ENCODE measurements at places on chromosomes 12 and 14.

- DNase-seq: peak; percentile 4
Measured at GRCh38 chr14:94451826-94452225, 774 bp downstream of the SERPINA11 start.

GRCh38 chr12:6946033-6946919 is 2.5 kb downstream of the C12orf57 start:
- peak; percentile 39 for DNase-seq

- no peak for DNase-seq
Measured at GRCh38 chr14:98962118-98962517, 309.9 kb downstream of the BCL11B start.

DNA sequence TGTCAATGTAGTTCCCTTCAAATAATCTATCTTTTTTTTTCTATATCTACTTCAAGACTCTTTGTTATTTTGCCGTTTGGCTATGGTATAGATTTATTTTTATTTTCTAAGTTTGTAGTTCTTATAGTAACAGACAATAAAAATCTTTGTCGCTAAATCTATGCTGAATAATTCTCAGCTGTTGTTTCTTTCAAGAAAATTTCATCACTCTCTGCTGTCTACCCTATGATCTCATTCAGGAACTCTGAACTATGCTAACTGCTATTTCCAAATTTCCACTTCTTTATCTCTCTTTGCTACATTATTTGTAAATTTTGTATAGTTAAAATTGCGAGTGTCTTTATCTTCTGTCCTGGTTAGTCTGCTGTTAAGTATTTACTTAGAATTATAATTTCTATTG is 353.6 kb downstream of the LRFN5 start:
- no peak for DNase-seq

DNA sequence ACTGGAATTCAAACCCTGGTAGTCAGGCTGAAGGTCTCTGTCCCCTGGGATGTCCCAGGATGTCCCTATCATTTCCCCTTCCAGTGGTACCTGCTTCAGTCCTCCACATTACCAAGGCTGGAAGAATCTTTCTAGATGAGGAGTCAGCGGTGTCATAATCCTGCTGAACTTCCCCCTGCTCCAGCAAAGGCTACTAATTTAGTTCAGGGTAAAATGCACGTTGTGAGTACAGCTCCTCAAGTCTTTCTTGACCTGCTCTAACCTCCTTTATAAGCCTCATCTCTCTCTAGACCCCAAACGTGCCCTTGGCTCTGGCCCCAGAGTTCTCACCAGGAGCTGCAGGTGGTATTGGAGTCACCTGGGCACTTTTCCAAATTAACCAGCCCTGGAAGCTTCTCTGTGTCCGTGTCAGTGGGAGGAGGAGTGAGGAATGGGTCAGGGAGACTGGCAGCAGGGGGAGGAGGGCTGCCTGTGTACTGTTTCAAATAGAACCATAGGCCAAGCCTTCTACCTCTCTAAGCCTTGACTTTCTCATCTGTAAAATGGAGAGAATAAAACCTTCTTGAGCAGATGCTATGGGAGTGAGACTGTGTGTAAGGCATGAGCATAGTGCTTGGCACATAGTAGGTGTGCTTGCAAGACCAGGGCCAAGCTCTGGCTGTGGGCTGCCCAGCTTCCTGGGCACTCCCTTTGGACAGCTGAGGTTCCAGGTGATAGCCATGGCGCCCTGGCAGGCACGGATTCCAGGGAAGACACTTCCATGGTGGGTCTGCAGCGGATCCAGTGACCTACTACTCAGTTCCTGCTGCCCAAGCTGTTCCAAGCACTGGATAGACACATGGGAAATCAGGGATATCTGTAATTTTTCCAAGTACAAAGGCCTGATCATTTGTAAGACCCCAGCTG is 24.5 kb downstream of the ASB2 start:
- DNase-seq: no peak

DNA sequence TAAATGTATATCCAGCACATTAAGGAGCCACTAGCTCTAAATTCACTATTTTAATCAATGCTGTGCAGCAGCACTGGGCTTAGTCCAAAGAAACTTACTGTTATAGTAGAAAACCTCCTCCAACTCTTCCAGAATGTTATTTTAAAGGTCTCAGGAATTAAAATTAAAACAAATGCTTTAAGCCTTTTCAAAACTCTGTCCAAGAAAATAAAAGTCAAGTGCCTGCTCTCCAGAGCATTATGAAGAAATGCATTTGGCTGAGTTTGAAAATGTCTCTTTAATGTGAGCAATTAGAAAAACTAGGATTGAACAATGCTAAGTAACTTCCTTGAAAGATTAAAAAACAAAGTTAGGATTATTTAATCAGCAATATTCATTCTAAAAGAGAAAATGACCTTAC is 322.4 kb upstream of the DCN start:
- no peak for DNase-seq

GRCh38 chr12:79983492-79983891 is 48.6 kb upstream of the PPP1R12A start:
- DNase-seq: no peak

- no peak for DNase-seq
Measured at GRCh38 chr12:51199366-51199945, 18.4 kb downstream of the POU6F1 start.

- DNase-seq: no peak
Measured at GRCh38 chr12:67982164-67982563, 7.1 kb upstream of the IFNG-AS1 start.

DNA sequence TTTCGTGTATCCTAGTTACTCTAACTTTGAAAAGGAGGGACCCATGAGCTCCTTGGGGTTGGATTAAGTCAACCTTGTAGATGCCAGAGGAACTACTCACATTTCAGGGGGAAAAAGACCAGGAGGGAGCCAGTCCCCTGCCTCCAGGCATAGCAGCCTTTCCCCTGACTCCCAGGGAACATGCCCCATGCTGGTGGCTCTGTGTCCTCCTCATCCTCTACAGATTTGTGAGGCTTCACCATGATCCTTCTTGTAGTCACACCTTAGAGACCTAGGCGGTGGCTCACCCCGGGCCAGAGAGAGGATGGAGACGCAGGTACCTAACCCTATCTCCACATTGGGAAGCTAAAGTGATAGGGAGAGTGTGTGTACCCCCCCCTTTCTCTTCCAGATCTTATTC is 16.0 kb upstream of the PPP1R1A start:
- DNase-seq: no peak

GRCh38 chr14:55425091-55425490 is 13.5 kb upstream of the ATG14 start:
- no peak for DNase-seq

GRCh38 chr12:47214001-47214619 is 134.4 kb upstream of the AMIGO2 start:
- no peak for DNase-seq

DNA sequence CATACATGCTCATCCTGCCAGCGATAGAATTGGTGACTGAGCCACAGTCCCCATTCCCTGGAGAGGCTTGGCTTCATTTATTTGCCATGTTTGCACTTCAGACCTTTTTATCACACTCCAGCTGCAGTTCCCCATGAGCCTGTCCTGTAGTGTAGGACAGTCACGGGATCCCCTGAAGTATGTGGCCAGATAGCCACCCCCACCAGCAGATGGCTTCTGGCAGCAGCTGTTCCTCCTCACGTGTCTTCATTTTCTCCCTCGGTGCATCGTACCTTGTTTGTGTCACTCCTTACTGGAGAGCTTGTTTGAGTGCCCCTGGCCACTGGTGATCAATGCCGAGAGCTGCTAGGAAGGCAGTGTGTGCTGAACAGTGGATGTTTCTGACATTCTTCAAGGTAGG is 40.2 kb downstream of the UBE3B start:
- peak; percentile 36 for DNase-seq

GRCh38 chr12:27335364-27336281 is 3.0 kb downstream of the BMAL2 start:
- DNase-seq: no peak

DNA sequence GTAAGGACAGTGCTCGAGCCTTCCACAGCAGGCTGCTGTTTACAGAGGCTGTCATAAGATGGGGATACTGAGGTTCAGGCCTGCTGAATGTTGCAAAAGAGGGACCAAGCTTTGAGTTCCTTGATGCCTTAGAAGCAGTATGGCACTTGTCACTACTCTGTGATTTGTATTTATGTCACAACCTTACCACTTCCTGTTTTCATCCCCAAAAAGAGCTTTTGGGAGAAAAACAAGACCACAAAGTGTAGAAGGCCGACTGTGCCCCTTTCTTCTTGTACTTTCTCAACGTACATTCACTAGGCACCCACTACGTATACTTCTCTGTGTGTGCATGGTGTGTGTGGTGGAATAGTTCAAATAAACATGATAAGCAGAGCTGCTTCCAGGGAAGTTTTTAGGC is 90.1 kb downstream of the DRAM1 start:
- no peak for DNase-seq
